ENCODE measurements at places on chromosomes 16 and 17.

- DNase-seq = peak; percentile 48
These were observed 93.3 kb downstream of the CMIP start for GRCh38 chr16:81537721-81538561.

DNA sequence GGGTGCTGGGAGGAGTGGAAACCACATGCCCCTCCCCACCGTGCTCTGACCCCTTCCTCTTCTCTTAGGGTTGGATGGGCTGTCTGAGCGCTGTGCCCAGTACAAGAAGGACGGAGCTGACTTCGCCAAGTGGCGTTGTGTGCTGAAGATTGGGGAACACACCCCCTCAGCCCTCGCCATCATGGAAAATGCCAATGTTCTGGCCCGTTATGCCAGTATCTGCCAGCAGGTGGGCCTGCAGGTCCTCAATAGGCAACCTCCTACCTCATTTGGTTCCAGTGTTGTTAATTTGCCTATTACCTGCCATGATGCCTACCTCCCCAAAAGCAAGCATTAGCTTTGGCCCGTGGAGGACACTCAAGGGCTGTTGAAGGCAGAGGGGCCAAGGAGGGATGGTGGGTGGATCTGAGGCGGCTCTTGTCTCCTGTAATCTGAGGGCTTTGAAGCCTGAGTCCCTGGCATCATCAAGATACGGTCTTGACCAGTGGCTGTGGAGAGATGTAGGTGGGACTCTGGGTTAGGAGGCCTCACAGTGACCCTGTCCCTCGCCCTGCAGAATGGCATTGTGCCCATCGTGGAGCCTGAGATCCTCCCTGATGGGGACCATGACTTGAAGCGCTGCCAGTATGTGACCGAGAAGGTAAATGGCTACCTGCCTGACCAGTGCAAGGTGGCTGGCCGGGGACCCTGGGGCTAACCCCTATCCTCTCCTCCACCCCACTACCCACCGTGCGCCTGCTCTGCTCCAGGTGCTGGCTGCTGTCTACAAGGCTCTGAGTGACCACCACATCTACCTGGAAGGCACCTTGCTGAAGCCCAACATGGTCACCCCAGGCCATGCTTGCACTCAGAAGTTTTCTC, 3.4 kb downstream of the ALDOA start:
- no peak for DNase-seq

GRCh38 chr16:27458258-27458657, 56.3 kb downstream of the IL21R start:
- DNase-seq = no peak

DNA sequence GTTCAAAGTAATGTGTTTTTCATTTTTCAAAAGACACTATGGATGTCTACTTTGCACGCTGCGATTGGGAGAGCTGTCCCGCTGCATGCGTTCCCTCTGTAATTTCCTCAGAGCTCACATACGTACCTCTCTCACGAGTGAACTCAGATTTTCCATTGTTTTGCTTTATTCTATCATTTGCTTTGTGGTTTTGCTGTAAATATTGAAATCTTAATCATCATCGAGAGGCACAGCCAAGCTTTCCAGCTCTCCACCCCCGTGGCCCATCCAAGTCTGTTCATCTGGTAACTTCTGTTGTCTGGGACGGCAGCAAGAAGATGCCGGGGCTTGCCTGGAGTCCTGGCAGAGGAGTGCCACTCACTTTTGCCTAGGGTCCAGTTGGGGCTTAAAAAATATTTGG, 21.1 kb downstream of the TMC6 start:
- no peak for DNase-seq

- no peak for DNase-seq
These were observed 18.7 kb upstream of the ATP6V0C start for GRCh38 chr16:2495041-2495440.

DNA sequence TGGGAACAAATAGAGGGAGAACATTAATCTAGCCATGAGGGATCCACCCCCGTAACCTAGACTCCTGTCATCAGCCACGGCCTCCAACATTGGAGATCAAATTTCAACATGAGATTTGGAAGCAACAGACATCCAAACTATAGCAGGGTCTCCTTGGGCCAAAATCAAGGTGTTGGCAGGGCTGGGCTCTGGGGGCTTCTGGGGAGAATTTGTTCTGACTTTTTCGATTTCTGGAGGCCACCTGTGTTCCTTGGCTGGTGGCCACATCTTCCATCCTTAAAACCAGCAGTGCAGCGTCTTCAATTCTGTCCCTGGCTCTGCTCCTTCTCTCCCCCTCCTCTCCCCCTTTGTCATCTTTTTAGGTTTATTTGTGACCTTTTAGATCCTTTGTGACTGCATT, 546.2 kb downstream of the WWOX start:
- DNase-seq = no peak

GRCh38 chr16:31869511-31870201, 4.0 kb upstream of the ZNF267 start:
- peak; percentile 74 for DNase-seq

- DNase-seq = peak; percentile 96
These were observed 36.8 kb downstream of the CHD9 start for GRCh38 chr16:53091466-53092211.

GRCh38 chr16:25155553-25156460, 44.3 kb downstream of the LCMT1 start:
- DNase-seq = peak; percentile 8

Measured in fibroblast of skin of abdomen (primary cell).